Mucosa of descending colon (tissue), 3 donors: ENCODE measurements at places on chromosomes 12 and 14.

DNA sequence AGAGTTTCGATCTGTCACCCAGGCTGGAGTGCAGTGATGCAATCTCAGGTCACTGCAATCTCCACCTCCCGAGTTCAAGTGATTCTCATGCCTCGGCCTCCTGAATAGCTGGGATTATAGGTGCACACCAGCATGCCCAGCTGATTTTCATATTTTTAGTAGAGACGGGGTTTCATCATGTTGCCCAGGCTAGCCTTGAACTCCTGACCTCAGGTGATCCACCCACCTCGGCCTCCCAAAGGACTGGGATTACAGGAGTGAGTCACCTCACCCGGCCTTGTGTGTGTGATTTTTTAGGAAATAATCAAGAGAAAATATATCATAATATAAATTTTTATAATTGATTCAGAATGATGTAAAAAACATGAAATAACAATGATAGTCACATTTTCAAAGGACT is 1231.4 kb downstream of the GALC start:
- DNase-seq, result no peak

- no peak for DNase-seq
These were observed 12.5 kb upstream of the STRN3 start for GRCh38 chr14:31038521-31039166.

DNA sequence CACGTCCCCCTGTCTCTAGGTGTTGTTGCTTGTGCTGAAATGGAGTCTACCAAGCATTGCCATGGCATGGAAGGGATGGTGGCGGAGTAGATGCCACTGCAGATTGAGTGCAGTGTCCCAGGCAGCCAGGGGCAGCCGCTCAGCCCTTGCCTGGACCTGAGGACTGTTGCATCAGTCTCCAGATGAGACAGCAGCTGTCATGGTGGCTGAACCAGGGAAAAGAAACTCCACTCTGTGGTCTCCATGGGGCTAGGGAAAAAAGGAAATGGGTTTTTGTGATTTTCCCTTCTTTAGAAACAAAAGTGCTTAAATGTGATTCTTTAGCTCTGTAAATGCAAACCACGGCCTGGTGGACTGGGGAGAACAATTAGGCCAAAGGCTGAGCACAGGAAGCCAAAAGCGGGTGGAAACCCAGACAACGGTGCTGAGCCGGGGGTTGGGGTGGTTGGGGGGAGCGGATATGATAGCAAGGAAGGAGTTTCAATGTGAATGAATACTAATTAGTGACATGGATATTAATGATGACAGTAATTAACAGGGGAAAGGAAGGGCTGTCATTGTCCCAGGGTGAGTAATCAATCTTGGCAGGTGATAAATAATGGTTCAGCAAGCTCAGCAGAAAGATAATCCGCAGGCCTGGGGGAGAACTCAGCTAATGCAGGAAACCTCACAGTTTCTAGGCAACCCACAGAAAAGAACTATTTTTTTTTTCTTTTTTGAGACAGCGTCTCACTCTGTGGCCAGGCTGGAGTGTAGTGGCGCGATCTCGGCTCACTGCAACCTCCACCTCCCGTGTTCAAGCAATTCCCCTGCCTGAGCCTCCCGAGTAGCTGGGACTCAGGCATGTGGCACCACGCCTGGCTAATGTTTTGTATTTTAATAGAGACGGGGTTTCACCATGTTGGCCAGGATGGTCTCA is 442.6 kb downstream of the DPF3 start:
- DNase-seq, result peak; percentile 53

GRCh38 chr12:87960566-87960965 is 68.6 kb downstream of the C12orf50 start:
- DNase-seq, result no peak

- no peak for DNase-seq
These were observed 454.8 kb upstream of the SOX5 start for GRCh38 chr12:24404086-24404815.
